IMR-90 (cell line): ENCODE measurements at places on chromosomes 12 and 14. TPM values are rescaled to one million over a fixed set of nuclear protein-coding genes. Genes with fewer than 3 reads are reported as not detected.
A peak's percentile ranks its signal among the peaks of the same experiment; 100 is the strongest.

DNA sequence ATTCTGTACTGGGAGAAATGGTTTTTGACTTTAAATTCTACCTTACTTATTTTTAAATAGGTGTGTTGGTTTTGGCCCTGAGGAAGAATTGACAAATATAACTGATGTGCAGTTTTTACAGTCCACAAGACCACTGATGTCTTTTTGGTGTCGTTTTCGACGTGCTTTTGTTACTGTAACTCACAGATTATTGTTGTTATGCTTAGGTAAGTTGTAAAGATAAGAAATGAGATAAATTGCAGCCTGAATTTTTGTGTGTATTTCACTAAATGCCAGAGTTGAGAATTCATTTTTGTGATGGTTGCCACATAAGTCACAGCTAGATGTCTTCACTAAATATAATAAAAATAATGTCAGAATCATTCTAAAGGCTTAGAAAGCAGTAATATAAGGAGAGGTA is 39.9 kb upstream of the MSRB3 start:
- H3K36me3 ChIP-seq: peaks cover 6% of the 10 kb centered on the region
- H3K4me3 ChIP-seq: no peak overlapping the region
- no peaks in the 10 kb centered on the region for H3K4me1 ChIP-seq
- H3K27me3 ChIP-seq: no peaks in the 10 kb centered on the region
- DNase-seq: no peak

GRCh38 chr12:33671676-33672075 is 232.1 kb upstream of the SYT10 start:
- no peaks in the 10 kb centered on the region for H3K4me1 ChIP-seq
- H3K36me3 ChIP-seq: no peaks in the 10 kb centered on the region
- no peaks in the 10 kb centered on the region for H3K27me3 ChIP-seq
- H3K27ac ChIP-seq: no peak overlapping the region
- H3K4me3 ChIP-seq: no peak overlapping the region
- DNase-seq: no peak

DNA sequence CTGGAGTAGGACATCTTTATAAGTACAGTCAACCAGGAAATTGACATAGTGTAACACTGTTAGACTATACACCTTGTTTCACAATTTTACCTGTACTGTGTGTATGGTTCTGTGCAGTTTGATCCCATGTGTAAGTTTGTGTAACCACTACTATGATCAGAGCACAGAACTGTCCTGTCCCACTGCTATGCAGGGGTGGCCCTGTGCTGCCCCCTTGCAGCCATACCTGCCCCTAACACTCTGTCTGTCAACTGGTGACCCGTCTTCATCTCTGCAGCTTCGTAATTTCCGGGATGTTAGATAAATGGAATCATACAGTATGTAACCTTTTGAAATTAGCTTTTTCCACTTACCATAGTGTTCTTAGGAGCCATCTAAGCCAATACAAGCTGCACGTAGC is 58.7 kb upstream of the RD3L start:
- no peak for DNase-seq
- H3K27ac ChIP-seq: no peak overlapping the region
- H3K4me1 ChIP-seq: no peaks in the 10 kb centered on the region
- H3K4me3 ChIP-seq: no peak overlapping the region

GRCh38 chr12:95600567-95600966 is 49.3 kb upstream of the USP44 start:
- peak overlapping the region; percentile 0; the same call in 1 of the 2 replicates for H3K27ac ChIP-seq
- no peak for DNase-seq
- no peaks in the 10 kb centered on the region for H3K36me3 ChIP-seq
- no peaks in the 10 kb centered on the region for H3K27me3 ChIP-seq

The LUM gene
- total RNA-seq: 46.1 and 50.0 TPM in 2 replicates

DNA sequence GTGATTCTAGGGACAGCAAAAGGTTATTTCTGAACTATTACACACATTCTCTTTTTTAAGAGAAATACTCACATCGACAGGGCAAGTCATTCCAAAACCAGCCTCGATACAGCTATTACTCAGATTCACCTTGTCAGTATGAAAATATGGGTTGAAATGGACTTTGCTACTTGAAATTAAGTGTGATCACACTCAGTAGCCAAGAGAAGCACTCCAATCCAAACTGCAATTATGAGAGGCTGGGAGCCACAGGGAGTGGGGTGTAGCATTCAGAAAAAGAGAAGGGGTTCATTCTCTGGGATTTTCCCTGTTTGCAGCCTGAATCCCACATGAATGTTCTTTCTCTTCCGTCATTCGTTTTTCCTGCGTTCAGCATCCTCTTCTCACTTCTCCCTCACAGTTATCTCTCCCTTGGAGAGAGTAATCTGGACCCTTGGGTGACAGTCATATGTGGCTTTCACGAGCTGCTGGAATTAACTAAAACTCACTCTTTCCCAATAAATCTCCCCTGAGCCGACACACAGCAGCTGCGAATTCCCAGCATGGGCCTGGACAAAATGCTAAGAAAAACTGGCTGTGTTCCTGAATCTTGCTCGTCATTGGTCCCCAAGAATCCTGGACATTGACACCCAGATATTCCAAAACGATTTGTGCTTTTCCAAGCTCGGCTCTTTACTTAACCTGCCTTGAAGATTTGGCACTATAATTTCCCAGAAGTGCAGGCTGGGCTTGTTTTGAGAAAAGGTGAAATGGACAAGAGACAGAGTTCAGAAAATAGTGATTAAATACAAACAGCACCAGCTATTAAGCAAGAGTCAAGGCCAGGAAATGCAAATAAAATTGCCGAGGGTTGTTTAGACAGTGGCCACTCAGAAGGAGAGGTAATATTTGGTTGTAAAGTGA is 199.5 kb upstream of the PLEKHG7 start:
- H3K4me3 ChIP-seq: no peak overlapping the region
- peak overlapping the region; percentile 48; the same call in 1 of the 2 replicates for H3K27ac ChIP-seq
- peaks cover 22% of the 10 kb centered on the region for H3K4me1 ChIP-seq
- no peaks in the 10 kb centered on the region for H3K36me3 ChIP-seq
- no peaks in the 10 kb centered on the region for H3K27me3 ChIP-seq
- DNase-seq: no peak

The VWF gene
- total RNA-seq: under 0.01 TPM in 2 replicates

GRCh38 chr12:74981541-74981940 is 228.1 kb downstream of the KCNC2 start:
- no peaks in the 10 kb centered on the region for H3K36me3 ChIP-seq
- no peaks in the 10 kb centered on the region for H3K4me1 ChIP-seq
- H3K27me3 ChIP-seq: no peaks in the 10 kb centered on the region

DNA sequence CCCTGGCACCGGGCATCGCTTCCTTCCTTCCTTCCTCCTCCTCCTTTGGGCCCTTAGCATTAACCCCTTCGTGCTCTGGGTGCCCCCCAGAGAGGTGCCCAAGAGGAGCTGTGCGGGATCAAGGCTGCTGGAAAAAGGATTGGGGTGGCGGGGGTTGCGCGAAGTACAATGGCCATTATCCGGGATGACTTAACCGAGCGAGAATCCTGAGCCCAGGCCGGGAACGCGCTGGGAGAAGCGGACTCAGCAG is 2.8 kb downstream of the DHH start:
- peaks cover 9% of the 10 kb centered on the region; the same call in 1 of the 2 replicates for H3K4me1 ChIP-seq
- peaks cover under 1% of the 10 kb centered on the region; the same call in 1 of the 2 replicates for H3K36me3 ChIP-seq
- peak; percentile 43 for DNase-seq
- peaks cover 30% of the 10 kb centered on the region; the same call in 1 of the 2 replicates for H3K27me3 ChIP-seq
- no peak overlapping the region for H3K27ac ChIP-seq
- H3K4me3 ChIP-seq: no peak overlapping the region; the same call in 1 of the 2 replicates

DNA sequence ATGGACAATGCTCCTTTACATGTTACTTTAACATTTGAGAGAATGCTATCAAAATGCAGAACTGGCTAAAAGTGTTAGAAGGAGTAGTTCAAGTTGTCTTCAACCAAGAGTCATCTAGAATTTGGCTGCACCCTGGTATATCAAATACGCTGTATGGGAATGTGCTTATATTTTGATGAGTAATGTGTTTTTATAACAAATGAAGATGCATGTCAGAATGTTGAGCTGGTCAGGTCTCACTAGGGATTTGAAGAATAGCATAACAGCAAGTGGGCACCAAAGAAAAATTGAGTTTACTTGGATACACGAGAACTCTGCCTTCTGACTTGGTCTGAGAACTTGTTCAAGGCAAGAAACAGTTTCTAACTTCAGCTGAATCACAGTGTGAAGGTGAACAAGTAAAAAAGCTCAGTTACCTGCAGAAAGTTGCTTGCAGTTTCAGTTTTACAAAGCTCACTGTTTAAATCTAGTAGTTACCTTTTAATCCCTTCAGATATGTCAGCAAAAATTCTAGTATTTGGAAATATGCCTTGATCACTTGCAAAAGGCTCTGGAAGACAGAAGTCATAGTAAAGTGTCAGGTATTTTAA is 82.3 kb downstream of the PDE3A start:
- no peak overlapping the region for H3K27ac ChIP-seq
- H3K4me1 ChIP-seq: peaks cover 6% of the 10 kb centered on the region; the same call in 1 of the 2 replicates
- no peak for DNase-seq
- H3K27me3 ChIP-seq: no peaks in the 10 kb centered on the region
- H3K4me3 ChIP-seq: no peak overlapping the region

- H3K36me3 ChIP-seq: no peaks in the 10 kb centered on the region
- H3K4me1 ChIP-seq: peaks cover 29% of the 10 kb centered on the region
- no peaks in the 10 kb centered on the region for H3K27me3 ChIP-seq
Measured at GRCh38 chr14:100443603-100444002, 120.5 kb downstream of the SLC25A47 start.
